ENCODE measurements at places on chromosomes 12 and 14.

DNA sequence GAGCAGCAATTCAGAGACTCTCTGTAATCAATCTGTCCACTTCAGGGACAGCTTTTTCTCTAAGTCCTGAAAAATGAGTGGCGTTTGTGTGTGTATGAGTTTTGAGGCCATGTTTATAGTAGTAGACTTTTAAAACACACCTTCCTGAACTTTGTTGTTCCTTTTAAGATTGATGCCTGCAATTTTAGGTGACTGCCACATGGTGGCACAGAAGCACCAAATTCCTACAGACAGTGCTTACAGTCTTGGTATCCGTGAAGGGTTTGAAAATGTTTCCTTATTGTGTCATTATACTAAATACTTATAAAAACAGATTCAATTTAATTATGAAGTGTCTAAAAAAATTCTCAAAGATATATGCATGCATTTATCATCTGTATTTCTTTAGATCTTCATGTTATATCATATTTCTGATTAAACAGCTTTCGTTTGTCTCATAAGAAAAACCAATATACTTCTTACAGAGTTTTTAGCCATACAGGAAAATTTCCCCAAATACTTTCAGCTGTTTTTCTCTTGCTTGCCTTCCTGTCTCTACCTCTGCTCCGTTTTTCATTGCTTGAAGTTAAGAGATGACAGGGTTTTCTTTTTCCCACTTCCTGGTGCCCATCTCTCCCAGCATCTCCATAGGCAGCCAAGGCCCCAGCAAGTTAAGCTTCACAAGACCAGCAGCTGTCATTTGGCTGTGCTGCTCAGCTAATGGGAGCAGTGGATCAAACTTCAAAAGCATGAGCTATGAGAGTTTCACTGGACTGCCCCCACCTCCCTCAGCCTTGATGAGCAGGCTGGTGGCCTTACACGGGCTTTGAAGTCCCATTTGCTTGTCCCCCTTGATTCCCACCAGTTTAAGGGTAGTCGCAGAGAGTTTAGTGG lies 259.6 kb downstream of the AKAP6 start:
- no peak for DNase-seq

DNA sequence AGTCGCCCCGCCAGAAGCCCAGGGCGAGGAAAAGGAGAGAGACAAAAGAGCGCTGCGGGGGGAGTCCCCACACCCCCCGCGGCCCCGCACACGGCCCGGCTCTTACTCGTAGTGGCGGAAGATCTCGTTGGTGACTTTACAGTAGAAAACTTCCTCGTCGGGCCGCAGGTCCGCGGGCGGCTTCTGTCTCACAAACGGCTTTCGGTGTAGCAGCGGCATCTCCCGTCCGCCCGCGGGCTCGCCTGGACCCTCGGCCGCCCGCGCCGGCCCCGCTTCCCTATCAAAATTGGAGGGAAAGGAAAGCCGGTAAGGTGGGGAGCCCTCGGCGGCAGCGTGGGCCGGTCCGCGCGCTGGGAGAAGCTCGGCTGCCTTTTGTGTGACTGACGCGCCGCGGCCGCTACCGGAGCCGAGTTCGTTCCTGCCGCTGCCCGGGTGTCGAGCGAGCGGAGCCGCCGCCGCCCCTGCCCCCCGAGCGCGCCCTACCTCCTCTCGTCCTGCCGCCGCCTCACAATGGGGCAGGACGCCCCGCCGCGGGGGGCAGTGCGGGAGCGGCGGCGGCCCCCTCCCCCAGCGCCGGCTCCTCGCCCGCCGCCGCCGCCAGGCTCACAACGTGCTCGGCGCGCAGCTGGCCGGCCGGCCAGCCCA lies 652 bp downstream of the BAZ1A start:
- DNase-seq = peak; percentile 59

DNA sequence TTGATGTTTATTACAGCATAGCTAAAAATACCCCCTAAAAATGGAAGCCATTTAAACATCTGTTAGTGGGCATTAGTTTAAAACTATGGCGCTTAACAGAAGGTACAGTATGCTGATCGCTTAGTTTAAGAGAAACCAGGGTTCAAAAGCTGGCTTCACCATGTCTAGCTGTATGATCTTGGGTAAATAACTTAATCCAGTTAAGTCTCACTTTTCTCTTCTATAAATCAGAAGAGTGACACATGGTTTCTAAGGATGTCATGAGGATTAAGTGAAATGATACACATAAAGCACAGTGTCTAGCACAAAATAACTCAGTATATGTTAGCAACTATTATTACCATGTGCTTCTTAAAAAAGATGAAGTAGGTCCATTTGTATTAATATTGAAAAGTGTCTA lies 38.7 kb downstream of the STK38L start:
- no peak for DNase-seq

- DNase-seq = no peak
Measured at GRCh38 chr12:95463050-95463449, 10.9 kb upstream of the METAP2 start.

- DNase-seq = no peak
Measured at GRCh38 chr12:66786531-66787308, 107.8 kb upstream of the GRIP1 start.

GRCh38 chr12:29681370-29681769 lies 102.4 kb downstream of the TMTC1 start:
- DNase-seq = no peak

- DNase-seq = no peak
Measured at GRCh38 chr14:89217891-89218290, 199.1 kb downstream of the FOXN3 start.

- DNase-seq = no peak
Measured at GRCh38 chr14:49982082-49982481, 89.2 kb downstream of the ARF6 start.

- no peak for DNase-seq
Measured at GRCh38 chr14:89180546-89180945, 236.5 kb downstream of the FOXN3 start.

GRCh38 chr14:104550861-104551728 lies 28.5 kb upstream of the C14orf180 start:
- no peak for DNase-seq

DNA sequence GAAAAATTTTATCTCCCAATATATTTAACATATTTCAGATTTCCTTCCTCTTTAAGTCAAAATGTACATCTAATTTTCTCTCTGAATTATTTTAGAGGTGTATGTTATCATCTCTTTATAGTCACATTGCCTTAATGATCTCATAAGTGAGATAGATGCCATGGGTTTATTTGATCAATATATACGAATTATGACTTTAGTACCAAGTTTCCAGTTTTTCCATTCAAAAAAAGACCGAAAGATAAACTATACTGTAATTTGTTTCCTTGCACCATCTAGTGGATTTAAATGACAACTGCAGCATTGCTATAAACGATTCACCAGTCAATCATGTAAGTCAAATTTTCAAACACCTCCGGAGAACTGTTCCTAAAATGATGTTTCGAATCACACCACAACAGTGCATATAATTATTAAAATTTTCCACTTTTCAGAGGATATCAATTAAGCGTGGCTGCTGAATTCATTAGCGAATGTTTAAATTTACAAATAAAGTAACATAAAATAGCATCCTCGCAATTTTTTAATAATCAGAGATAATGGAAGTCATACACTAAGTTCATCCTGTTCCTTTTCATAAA lies 419 bp upstream of the ATXN7L3B start:
- no peak for DNase-seq

DNA sequence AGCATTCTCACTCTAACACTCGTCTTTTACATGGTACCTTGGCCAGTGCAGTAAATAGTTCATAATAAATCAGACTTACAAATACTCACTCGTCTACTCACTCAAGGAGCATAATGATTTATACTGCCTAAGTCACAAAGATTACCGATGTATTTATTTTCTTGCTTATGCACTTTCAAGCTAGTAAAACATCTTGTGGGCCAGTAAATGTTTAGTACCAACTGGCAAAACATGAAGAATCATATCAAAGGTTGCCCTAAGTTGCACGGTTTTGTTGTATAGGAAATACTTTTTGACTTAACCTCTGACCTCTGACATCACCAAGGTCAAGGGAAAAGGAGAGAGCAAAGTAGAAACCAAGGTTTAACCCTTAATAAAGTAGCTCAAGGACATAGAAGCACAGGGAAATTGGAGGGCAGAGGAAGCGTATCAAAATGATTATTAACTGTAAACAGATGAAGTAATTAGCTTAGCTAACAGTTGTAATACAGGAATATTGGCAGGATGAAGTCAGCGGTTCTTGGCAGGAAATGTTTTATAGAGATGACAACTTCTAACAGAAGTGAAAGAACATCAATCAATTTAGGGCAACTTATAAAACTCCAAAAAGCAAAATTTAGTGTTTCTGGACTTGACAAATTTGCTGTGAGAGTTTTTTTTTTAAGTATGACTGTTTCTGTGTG lies 131.9 kb downstream of the HMGA2 start:
- no peak for DNase-seq

DNA sequence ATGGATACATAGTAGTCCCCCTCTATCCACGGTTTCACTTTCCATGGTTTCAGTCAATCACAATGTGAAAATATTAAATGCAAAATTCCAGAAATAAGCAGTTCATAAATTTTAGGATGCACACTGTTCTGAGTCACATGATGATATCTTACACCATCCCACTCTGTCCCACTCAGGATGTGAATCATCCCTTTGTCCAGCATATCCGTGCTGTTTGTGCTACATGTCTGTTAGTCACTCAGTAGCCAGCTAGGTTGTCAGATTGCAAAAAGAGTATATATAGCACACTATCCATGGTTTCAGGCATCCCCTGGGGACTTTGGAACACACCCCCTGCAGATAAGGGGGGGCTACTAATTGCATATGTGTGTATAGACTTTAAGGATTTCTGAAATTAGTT lies 8.1 kb upstream of the NAA30 start:
- no peak for DNase-seq

GRCh38 chr14:95862243-95862642 lies 14.4 kb upstream of the TUNAR start:
- no peak for DNase-seq

GRCh38 chr14:21498540-21499526 lies 12.3 kb downstream of the METTL3 start:
- peak; percentile 58 for DNase-seq

DNA sequence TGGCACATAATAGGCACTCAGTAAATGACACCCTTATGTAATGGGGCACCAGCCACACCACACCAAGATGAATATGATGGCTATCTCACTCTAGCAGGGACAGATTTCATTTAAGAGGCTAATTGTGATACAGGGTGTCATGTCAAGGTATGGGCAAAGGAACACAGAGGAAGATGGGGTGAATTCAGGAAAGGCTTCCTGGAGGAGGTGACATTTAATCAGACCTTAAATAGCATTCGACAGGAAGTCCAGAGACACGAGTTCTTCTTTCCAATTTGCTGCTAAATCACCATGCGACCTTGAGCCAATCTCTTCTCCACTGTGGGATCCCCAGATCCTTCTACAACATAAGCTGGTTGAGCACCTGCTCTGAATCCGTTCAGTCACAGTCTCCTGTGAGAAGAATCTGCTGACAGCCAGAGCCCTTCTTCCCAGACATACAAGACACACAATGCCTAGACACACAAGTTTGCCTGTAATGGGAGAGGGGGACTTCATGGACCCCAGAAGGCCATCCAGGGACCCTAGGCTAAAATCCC lies 1.5 kb upstream of the DTX1 start:
- DNase-seq = no peak

GRCh38 chr14:53064475-53064874 lies 88.6 kb downstream of the DDHD1 start:
- no peak for DNase-seq

DNA sequence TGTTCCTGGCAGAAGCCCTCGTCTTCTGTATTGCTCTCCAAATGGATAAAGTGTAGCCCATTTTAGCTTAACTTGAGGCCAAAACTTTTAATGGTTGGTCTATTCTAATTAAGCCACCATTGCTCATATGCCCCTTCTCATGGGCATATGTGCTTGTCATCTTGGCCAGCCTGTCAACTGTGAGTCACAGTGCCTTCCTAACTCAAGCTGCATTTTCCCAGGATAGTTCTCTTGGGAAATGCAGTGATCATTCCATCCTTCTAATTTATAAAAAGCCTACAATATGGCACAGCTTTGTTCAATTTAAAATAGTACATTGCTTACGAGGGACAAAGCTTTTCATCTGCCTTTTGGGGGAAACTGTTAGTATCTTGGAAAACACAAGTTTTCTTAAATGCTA lies 6.6 kb downstream of the PTHLH start:
- no peak for DNase-seq

- no peak for DNase-seq
Measured at GRCh38 chr14:50229681-50230080, 1.7 kb downstream of the SOS2 start.

GRCh38 chr12:118238888-118239287 lies 103.0 kb downstream of the PEBP1 start:
- DNase-seq = no peak

GRCh38 chr14:99790201-99790977 lies 2.8 kb upstream of the EML1 start:
- no peak for DNase-seq

GRCh38 chr14:63573581-63573980 lies 30.4 kb upstream of the PPP2R5E start:
- no peak for DNase-seq

GRCh38 chr14:24398293-24398652 lies 530 bp upstream of the NYNRIN start:
- no peak for DNase-seq

DNA sequence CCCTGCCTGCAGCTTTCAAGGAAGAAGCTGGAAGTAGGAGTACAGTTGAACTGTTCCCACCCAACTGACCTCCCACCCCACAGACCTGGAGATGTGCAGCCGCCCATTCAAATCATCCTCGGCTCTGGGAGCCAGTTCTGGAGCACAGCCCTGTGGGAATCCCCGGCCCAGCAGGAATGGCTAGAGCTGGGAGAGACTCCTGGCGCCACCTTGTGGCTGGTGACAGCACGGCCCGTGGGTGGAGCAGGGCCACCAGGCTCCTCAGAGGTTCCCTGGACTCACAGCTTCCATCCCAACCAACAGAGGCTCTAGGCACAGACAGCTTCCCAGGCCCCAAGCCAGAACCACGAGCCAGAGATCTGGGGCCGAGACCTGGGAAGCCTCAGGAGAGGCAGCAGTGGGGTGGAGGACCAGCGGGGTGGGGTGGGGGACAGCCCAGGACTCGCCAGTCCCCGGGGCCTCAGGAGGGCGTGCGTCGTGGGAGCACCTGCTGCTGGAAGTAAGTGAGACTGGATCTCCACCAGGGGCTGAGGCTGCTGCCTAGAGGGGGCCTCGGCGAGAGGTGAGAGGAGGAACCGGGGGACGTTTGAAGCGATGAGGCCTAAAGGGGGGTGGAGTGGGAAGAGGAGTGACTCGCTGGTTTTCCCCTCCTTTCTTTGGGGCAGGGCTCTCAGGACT lies 43.4 kb downstream of the RNF34 start:
- DNase-seq = peak; percentile 66

- DNase-seq = no peak
Measured at GRCh38 chr14:31660191-31660590, 99.0 kb downstream of the NUBPL start.

Measured in activated CD4-positive, alpha-beta T cell treated with anti-CD3 and anti-CD28 coated beads, Interleukin-2, amount 10 ng/mL, durations not matched to agents 7 days and 5 days (primary cell).